ENCODE measurements at places on chromosomes 13 and 19. TPM values are rescaled to one million over a fixed set of nuclear protein-coding genes. Genes with fewer than 3 reads are reported as not detected.

Gene IRS2
- 7.7 TPM for total RNA-seq

Gene CD33
- total RNA-seq = not detected

Gene EFNB2
- 54.9 TPM for total RNA-seq

Gene KANK3
- 0.65 TPM for total RNA-seq

Gene CEACAM3
- total RNA-seq = not detected

Gene ACTN4
- 750 TPM for total RNA-seq

Gene HTR2A
- not detected for total RNA-seq

Gene SCEL
- 2.2 TPM for total RNA-seq

Gene ADAMTS10
- total RNA-seq = 5.5 TPM

Gene NXNL1
- total RNA-seq = not detected

Gene CD177
- not detected for total RNA-seq

Gene ZNF471
- total RNA-seq = 1.9 TPM

Gene PLA2G4C
- 1.1 TPM for total RNA-seq

Gene CACNG6
- 0.89 TPM for total RNA-seq

Gene ELSPBP1
- total RNA-seq = not detected

Gene ZNF253
- total RNA-seq = 3.9 TPM

Gene DACH1
- total RNA-seq = 1.5 TPM

Gene LHB
- 0.76 TPM for total RNA-seq

Gene LYPD3
- total RNA-seq = 0.38 TPM

Gene MISP
- 7.0 TPM for total RNA-seq

Measured in mesangial cell (primary cell).